ENCODE measurements at places on chromosomes 11 and 22.
A peak's percentile ranks its signal among the peaks of the same experiment; 100 is the strongest.

- no peak for DNase-seq
Observed at GRCh38 chr11:44377121-44377520, 67.2 kb upstream of the ALX4 start.

DNA sequence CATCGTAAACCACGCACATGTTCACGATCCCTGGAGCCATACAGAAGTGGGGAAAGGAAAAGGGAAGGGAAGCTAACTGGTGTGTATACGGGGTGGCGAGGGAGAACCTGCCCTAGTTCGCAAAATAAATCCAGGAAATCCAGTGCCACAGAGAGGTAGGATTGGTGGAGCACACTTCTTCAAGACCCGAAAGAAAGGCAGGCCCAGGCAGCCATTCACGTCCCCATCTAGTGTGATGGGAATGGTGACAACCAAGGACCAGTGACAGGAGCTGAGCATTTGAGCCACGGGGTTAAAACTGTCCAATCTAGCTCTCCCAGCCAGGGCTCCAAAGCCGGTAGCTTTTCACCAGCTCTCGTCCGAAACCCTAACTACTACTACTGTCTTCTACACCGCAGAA is 53.7 kb downstream of the IGSF9B start:
- DNase-seq = no peak

GRCh38 chr22:31933816-31934482 is 10.4 kb upstream of the YWHAH start:
- no peak for DNase-seq

GRCh38 chr22:39123751-39124581 is 26.9 kb downstream of the APOBEC3H start:
- DNase-seq = no peak

DNA sequence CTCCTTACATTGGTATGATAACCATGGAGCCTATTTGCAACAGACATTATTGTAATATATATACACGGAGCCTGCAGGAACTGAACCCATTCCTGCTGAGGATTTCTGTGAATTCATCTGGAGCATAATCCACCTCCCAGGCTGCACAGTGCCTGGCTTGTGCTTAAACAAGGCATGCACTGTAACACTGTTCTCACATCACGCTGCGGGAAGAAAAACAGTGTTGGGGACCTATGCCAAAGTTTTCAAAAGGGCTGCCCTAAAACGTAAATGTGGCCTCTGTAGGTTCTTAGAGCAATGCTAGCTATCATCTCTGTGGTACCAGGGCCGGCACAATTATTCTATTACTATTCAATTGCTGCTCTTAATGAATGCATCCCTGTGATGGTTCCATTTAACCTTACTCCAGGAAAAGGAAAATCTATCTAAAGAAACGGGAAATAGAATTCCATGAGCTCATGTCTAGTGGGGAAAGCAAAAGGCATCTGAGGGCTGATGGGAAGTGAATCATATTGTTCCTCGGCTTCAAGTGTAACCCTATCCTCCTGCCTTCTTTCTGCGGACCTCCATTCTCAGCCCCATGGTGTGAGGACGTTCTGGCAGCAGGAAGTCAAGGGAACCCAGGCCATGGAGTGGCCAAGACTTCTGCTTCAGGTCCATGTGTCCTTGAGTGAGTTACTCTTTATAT is 525.5 kb downstream of the SOX6 start:
- no peak for DNase-seq

- DNase-seq = no peak
Observed at GRCh38 chr22:45082795-45083194, 73.0 kb upstream of the PHF21B start.

DNA sequence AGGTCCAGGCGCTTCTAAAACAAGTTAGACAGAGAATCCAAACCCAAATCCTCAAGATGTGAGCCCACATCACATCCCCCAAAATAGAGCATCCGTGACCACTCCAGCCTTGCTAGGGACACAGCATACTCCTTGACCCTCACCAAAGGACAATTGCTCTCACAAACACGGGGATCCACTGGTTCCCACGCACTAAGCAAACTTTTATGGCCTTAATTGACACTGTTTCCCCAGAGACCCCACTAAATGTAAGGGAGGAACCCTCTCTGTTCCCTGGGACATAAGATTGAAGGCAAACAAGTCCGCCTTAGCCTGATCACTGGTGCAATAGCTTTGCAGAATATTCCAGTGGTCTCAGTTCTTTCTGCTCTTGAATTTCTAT is 20.1 kb downstream of the ZNF74 start:
- DNase-seq = no peak

DNA sequence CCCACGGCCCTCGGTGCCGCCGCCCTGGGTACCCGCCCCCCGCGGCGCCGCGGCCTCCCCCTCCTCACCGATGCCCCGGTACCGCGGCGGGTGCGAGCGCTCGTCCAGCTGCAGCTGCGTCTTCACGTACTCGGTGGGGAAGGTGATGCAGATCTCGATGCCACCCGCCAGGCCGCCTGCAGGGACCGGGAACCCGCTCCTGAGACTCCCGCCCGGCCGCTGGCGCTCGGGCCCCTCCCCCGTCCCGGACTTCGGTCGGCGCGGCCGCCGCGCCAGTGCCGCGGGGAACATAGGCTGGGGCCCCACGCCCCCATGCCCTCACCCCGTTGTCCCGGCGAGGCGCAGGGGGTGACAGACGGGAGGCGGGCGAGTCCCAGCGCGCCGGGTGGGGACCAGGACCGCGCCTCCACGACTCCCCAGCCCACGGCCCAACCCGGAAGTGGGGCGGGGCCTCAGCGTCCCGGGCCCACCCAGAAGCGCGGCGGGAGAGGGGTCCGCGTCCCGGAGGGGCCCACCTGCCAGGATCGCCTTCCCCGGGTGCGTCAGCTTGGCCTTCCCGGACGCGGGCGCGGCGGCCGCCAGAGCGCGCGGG is 375 bp downstream of the SLC25A1 start:
- DNase-seq = peak; percentile 63

- no peak for DNase-seq
Observed at GRCh38 chr22:25669253-25670069, 72.5 kb upstream of the MYO18B start.

- no peak for DNase-seq
Observed at GRCh38 chr11:128921793-128922192, 20.9 kb downstream of the TP53AIP1 start.

DNA sequence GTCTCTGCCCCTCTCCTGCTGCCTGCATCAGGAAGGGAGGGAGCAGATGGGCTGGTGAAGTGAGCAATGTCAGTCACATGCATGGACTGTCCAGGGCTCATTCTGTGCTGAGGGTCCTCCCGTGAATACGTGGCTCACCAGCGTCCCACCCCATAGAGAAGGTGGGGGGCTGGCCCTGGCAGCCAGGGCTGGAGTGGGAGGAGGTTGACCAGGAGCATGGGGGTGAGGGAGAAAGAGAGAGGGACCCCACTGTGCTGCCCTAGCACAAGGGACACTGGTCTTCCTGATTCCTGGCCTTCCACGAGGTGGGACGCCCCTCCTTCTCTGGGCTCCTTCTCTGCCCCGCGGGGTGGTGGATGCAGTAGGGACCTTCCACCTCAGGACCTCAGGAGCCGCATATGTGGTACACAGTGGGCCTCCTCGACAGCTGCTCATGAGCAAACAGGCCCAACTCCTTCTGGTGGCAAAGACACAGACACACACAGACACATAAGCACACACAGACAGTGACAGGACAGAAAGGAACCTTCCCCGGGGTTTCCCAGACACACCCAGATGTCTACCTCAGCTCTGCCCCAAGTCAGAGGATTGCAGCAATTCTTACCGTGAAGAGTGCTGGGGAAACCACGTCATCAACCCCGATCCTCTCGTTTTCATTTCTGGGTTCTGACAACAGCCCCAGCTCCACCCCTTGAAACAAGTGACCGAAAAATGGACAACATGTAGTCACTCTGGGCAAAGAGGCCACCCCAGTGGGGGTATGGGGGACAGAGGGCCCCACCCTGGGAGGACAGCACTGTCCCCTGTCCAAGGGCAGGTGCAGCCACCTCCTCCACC is 3.6 kb upstream of the APOBEC3A start:
- DNase-seq = no peak

DNA sequence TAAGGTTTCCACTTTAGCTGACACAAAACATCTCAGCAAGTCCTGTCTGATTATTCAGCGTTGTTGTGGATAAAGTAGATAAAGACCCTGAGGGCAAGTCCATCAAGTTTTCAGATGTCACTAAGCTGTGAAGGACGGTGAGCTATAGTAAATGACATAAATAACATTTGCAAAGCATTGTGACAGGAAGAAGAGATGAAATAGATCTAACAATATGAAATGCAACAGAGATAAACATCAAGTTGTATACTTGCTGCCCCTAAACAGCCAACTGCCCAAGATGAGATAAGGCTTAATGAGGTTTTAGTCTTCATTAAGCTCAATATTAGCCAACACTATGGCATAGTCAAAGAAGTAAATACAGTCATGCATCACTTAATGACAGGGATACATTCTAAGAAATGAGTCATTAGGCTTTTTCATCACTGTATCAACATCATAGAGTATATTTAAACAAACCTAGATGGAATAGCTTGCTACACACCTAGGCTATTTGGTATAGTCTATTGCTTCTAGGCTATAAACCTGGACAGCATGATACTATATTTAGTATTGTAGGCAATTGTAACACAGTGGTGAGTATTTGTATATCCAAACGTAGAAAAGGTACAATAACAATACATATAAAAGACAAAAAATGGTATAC is 625.1 kb upstream of the ANO5 start:
- no peak for DNase-seq

- no peak for DNase-seq
Observed at GRCh38 chr22:49203859-49204598, 623.6 kb downstream of the BRD1 start.

DNA sequence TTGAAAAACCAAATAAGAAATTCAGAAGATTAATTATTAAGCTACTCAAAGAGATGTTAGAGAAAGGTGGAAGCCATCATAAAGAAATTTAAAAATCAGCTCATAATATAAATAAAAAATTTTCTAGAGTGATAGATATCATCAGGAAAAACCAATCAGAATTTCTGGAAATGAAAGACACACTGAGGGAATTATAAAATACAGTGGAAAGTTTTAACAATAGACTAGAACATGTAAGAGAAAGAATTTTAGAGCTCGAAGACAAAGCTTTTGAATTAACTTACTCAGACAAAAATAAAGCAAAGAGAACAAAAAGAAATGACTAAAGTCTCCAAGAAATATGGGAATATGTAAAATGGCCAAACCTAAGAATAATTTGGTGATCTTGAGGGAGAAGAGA is 1926.9 kb upstream of the RAG2 start:
- DNase-seq = no peak

- DNase-seq = no peak
Observed at GRCh38 chr11:77487790-77488189, 13.9 kb upstream of the PAK1 start.

DNA sequence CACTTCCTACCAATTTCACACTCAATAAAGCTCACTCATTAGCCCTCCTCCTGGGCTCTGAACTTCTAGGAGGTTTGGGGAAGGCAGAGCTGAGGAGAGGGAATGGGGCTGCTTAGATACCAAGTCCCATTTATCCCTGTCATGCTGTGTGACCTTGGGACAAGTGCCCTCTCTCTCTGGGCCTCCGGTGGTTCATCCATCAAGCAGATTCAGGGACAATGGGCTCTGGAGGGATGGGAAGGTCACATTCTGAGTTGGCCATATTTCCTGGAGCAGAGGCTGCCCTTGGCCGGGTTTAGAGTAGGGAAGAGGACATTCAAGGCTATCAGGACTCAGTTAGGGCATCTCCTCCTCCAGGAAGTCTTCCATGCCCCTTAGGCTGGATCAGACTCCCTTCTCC is 66.7 kb downstream of the PDE2A start:
- no peak for DNase-seq

- DNase-seq = no peak
Observed at GRCh38 chr11:70806461-70807194, 408.3 kb downstream of the CTTN start.

DNA sequence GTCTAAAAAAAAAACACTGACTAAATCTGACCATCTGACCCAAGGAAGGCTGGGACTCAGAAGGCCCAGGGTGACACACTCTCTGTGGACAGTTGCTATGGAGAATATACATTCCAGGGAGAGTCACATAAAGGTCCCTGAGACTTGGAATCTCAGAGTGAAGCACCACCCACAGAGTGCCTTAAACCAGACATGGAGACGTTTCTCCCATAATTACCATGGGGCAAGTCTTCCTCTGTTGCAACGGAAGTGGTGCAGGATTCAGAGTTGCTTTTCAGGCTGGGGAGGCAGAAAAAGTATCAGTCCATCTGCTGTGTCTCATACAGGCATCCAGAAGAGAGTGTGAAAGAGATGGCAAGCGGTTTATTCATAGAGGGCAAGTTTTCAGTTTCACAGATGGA is 58.7 kb upstream of the SLN start:
- DNase-seq = no peak

GRCh38 chr11:86021377-86021776 is 47.5 kb downstream of the PICALM start:
- DNase-seq = no peak

- no peak for DNase-seq
Observed at GRCh38 chr11:6387811-6388599, 2.3 kb upstream of the SMPD1 start.

DNA sequence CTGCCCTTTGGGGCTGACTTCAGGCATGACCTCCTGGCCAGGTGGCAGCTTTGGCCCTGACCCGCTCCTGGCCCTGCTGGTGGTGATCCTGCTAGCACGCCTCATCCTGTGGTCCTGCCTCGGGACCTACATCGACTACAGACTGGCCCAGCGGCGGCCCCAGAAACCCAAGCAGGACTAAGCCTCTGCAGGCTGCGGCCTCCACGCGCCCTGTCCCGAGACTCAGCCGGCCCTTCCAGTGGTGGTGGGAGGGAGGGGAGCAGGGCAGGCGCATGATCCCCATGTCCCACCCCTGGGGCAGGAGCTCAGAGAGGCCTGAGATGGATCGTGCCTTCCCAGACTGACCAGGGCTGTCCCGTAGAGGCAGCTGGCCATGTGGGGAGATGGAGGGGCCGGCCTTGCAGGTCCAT is 2.1 kb downstream of the SMIM38 start:
- no peak for DNase-seq
